ENCODE measurements at places on chromosomes 3 and 15. TPM values are rescaled to one million over a fixed set of nuclear protein-coding genes. Genes with fewer than 3 reads are reported as not detected.

The C3orf18 gene
- 1.9 TPM for total RNA-seq

The EPHB3 gene
- total RNA-seq = 0.13 TPM

The TASOR gene
- total RNA-seq = 61.1 TPM

The FETUB gene
- not detected for total RNA-seq

The MYRIP gene
- total RNA-seq = 9.2 TPM

The SLC25A36 gene
- total RNA-seq = 33.4 TPM

The ARHGAP11A gene
- total RNA-seq = 13.4 TPM

Data from dermis microvascular lymphatic vessel endothelial cell (primary cell).